ENCODE measurements at places on chromosomes 5 and 9.

DNA sequence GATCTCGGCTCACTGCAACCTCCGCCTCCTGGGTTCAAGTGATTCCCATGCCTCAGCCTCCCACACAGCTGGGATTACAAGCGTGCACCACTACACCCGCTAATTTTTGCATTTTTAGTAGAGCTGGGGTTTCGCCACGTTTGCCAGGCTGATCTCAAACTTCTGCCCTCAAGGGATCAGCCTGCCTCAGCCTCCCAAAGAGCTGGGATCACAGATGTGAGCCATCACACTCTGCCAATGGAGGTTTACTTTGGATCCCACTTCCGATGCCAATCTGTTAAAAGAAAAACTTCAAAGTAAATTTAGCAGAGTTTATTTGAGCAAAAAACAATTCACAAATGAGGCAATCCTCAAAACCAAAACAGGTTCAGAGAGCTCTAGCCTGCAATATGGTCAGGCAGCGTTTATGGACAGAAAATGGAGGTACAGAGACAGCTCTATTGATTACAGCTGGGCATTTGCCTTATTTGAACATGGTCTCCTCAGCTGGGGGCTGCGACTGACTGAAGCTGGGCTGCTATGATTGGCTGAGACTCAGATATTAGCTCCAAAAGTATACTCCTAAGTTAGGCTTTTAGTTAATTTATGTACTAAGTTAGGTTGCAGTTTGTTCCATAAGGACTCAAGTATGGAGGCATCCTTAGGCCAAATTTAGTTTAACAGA lies 18.6 kb upstream of the UBTD2 start:
- no peak for DNase-seq

DNA sequence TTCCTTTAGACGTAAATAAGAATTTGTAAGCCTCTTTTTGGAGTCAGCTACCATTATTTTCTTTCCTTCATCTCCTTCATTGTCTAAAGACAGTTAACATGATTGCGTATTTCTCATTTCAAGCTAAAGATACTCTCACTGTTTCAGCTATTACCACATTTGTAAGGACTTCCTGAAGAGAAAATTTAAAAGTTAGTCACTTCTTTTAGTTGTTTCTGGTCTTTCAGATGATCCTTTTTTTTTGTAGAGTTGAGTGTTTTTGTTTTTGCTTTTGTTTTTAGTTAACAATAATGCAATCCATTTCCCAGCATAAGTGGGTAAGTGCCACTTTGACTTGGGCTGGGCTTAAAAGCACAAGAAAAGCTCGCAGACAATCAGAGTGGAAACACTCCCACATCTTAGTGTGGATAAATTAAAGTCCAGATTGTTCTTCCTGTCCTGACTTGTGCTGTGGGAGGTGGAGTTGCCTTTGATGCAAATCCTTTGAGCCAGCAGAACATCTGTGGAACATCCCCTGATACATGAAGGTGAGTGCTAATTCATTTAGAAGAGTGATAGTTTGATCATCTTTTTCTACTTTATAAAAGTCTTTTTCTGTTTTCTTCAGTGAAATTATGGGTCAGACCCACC lies 2.0 kb downstream of the IL31RA start:
- DNase-seq = no peak

DNA sequence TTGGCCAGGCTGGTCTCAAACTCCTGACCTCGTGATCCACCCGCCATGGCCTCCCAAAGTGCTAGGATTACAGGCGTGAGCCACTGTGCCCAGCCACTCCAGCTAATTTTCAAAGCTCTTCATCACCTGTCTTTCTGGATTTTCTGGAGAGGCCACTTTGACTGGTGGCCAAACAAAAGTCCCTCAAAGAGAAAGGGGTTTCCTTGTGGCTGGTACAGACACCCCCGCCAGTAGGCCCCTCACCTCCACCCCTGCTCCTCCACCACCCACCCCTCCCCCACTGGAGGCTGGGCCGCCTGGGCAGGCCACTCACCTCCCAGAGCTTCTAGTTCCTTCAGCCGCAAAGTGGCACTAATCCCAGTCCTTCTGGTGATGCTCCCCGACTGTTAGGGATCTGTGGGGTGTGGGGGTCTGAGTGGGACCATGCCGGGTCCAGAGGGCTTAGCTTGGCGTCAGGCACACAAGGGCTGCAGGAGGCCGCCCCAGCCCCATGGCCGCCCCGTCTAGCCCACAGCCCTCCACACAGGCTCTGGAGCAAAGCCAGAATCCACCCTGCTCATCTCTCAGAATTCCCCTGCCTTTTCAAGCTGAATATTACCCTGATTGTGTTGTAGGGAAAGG lies 182.0 kb upstream of the IER5L start:
- DNase-seq = no peak

DNA sequence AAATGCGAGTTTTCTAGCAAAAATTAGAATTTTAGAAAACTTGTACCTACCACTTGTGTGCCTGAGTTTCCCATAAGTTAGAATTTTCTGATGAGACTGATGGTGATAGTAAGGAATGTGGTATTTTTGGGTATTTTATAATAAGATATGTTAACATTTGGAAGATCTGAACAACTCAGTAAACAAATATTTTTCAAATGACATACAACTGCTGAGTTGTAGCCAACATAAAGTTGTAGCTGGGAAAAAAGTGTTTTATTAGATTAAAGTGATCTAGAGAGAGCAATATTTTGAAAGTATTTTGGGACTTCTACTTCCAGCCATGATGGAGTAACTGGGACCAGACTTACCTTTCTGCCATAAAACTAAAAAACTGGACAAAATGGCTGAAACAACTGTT lies 37.9 kb downstream of the GEMIN5 start:
- DNase-seq = no peak

DNA sequence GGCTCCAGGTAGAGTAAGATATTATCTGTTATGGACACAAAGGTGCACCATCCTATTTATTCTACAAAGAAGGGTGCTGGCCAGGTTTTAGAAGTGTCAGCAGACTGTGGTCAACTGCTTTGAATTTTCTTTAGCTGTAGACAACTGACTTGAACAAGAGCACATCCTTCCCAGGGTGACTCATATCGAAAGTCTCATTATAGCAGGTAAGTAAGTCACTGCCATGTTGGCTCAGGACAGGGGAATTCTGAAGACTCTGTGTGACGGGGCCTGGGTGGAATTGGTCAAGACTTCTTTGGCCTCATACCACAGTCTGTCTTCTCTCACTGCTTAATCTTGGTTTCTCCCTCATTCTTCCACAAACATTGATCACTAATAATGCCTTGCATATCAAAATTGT lies 214.5 kb upstream of the CDH9 start:
- no peak for DNase-seq

DNA sequence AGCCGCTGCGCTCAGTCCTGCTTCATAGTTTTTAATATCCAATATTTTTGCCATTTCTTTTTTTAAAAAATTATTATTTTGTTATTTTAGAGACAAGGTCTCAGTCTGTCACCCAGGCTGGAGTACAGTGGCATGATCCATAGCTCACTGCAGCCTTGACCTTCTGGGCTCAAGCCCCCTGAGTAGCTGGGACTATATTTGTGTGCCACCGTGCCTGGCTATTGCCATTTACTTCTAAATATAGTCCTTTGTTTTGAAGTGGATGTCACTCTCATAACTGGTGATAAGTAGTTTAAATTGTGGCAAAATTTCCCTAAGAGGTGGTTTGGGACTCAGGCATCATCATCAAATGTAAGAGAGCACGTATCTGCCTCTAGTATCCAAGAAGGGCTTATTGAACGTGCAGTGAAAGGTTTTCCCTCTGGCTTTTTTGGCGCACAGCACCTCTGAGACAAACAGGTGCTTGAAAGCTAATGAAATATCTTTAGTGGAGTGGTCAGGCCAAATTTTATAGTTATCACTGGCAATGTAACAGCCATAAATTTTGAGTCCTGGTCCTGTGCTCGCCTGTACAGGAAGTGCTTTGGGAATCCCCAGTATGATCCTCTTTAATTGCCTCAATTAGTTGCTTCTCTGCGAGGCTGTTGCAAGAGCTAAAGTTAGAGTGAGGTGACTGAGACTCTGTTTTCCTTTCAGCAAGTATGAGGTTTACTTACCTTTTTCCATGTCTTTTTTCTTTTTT lies 14.8 kb downstream of the STXBP1 start:
- DNase-seq = no peak

- DNase-seq = no peak
Measured at GRCh38 chr5:151523335-151523734, 67.8 kb downstream of the FAT2 start.

DNA sequence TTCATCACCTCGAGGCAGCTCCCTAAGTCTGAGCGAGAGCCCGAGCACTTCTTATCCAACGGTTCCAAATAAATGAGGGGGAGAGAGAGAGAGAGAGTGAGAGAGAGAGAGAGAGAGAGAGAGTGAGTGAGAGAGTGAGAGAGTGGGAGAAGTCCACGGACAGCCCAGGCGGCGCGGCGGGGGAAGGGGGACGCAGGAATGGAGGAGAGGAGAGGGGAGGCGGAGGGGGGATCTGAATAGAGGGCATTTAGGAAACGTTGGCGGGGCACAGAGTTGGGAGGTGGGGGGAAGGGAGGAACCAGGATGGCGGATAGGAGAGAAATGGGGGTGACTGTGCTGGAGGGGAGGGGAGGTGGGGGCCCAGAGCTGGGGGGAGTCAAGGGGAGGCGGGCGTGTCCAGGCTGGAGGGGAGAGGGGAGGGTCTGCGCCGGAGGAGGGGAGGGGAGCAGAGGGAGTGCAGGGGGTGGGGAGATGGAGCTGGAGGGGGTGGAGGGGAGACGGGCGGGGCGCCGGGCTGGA lies 398 bp upstream of the BASP1 start:
- DNase-seq = no peak

GRCh38 chr5:66904189-66904588 lies 292.4 kb downstream of the CD180 start:
- no peak for DNase-seq
